ENCODE measurements at places on chromosomes 13 and 19.

DNA sequence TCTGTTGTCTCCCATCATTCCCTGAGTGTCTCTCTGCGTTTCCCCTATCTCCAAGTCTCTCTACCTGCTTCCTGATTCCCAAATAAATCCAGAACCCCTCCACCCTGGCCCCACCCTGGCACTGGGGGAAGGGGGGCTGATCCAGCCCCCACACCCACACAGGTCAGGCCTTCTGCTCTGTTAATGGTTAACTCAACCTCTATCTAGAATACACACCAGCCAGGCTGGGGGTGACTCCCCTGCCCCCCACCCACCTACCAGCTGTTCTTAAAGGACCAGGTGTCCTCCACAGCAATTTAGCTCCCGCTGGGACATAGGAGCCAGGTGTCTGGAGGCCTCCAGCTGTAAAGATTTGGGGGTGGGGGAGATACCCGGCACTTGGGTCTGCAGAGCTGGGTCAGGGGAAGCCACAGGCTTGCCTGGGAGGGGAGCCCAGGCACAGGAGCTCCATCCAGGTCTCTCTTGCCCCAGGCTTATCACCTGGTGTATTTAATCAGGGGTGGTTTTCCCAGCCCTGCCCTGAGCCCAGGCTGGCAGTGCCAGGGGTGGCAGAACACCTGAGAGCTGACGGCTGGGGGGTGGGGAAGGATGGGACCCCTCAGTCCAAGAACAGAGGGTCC, 3.9 kb downstream of the IRF2BP1 start:
- no peak for DNase-seq

DNA sequence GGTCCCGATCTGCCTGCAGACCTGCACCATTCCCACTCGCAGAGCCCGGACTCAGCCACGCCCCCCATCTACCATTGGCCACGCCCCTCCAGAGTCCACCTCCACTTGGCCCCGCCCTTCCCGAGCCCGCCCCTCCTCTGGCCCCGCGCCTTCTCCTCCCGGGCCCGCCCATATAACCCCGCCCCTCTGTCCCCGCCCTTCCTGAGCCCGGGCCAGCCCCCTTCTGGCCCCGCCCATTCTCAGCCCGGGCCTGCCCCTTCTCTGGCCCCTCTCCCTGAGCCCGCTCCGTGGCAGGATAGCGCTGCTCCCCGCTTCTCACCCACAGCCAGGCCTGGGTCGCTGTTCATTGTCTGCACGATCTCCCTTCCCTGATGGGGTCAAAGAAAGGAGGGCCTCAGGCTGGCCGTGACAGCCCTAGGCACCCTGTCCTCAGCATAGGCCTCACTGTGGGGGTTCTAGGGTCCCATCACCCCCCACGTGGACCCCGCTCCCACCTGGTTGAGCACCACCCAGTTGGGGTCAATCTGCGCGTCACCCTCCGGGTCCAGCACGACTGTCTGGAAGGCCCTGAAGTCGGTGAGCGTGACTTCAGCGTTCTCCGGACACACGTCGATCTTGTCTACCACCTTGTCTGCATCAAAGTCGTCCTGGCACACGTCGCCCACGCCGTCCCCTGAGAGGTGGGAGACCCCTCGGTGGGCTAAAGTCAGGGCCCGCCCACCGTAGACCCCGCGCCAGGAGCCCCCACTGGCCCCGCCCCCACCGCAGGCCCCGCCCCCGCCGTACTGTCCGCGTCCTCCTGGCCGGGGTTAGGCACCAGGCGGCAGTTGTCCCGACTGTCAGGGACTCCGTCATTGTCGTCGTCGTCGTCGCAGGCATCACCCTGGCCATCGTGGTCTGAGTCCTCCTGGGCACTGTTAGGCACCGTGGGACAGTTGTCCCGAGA, 5.7 kb downstream of the COMP start:
- DNase-seq: peak; percentile 45

DNA sequence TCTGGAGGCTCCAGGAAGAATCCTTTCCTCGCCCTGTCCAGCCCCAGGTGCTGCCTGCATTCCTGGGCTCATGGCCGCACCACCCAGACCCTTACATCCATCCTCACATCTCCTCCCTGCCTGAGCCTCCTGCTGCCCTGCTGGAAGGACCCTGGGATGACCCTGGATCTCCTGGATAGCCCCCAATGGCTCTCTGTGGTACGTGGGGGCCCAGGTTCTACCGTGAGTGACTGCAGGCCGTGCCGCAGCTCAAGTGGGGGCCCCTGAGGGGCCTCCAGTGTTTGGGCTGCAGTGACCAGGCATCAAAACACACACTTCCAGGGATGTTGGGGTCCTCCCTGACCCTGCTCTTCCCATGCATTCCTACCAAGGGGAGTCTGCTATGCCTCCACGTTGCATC, 8.3 kb upstream of the MCF2L start:
- no peak for DNase-seq

GRCh38 chr19:18932216-18932841, 8.7 kb downstream of the HOMER3 start:
- no peak for DNase-seq

- no peak for DNase-seq
Measured at GRCh38 chr19:11649941-11650340, 52.7 kb downstream of the ZNF627 start.

DNA sequence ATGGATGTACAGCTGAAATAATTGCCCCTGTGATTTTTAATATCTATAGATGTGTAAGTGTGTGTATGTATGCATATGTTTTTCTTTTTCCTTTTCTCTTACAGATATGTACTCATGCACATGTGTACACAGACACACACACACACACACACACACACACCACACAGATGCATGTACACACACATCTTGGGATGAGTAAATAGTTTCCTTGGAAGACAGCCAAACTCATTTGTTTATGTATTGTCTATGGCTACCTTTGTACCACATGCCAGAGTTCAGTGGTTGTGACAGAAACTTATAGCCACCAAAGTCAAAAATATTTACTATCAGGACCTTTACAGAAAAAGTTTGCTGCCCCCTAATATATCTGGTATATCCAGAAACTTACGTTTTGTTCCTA, 192.6 kb downstream of the MAB21L1 start:
- no peak for DNase-seq

DNA sequence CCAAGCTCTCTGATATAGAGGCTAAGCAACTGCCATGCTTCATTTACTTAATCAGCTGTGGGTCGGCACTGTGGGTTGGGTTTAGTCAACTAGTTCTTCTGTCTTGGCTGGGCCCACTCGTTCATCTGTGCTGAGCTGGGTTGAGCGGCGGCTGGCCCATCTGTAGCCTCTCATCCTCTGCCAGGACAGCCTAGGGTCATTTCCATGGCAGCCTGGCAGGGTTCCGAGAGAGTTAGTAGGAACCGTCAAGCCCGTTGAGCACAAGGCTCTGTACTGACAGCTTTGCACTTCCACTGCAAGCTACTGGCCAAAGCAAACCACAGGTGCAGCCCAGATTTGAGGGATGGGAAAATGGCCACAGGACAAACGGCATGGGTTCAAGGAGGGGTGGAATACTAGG, 6.6 kb upstream of the ZNF835 start:
- no peak for DNase-seq

- no peak for DNase-seq
Measured at GRCh38 chr13:51739027-51739764, 64.8 kb downstream of the DHRS12 start.

- no peak for DNase-seq
Measured at GRCh38 chr13:44072536-44072935, 192.8 kb downstream of the LACC1 start.

- DNase-seq: no peak
Measured at GRCh38 chr19:48967346-48968178, 2.5 kb downstream of the FTL start.

DNA sequence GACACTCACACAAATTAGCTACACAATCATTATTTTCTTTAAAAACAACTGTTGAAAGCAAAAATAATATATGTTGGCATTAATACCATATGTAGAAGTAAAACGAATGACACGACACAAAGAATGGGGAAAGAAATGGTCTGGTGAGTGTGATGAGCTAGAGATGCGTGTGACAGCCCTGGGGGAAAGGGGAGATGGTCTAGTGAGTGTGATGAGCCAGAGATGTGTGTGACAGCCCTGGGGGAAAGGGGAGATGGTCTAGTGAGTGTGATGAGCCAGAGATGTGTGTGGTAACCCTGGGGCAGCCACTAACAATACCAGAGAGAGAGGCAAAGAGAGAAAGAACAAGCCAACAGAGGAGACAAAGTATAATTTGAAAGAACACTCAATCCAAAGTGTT, 22.3 kb upstream of the LAMP1 start:
- DNase-seq: no peak

GRCh38 chr13:44908266-44908665, 81.0 kb downstream of the NUFIP1 start:
- no peak for DNase-seq

DNA sequence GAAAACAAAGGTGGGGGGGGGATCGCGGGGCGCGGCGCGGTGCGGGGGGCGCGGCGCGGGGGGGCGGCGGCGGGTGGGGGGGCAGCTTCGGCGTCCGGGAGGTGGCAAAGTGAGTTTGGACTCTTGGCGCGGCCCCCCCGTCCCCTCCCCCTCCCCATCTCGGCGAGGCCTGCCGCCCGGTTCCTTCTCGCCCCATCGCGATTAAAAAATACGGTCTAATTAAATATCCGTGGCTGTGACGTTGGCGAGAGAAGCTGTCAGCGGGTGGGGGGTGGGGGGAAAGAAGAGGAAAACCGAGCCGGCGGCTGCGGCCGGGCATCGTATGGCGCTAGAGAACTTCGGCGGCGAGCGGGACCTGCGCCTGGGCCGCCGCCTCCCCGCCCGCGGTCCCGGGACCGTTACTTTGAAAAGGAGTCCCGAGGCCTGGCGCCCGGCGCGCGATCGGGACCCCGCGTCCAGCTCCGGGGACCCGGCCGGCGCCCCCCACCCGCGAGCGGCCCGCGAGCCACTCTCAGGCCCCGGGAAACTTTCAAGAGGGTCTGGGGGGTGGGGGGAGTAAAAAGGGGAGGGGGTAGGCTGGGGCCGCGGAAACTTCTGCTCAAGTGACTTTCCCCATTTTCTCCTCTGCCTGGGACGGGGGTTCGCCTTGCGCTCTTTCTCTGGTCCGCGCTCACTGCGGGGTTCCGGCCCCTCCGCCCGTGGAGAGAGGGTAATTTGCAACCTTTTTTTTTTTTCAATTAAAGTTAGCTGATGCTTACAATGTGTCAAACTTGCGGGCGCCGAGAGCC, 146.3 kb upstream of the ZNF536 start:
- DNase-seq: no peak

DNA sequence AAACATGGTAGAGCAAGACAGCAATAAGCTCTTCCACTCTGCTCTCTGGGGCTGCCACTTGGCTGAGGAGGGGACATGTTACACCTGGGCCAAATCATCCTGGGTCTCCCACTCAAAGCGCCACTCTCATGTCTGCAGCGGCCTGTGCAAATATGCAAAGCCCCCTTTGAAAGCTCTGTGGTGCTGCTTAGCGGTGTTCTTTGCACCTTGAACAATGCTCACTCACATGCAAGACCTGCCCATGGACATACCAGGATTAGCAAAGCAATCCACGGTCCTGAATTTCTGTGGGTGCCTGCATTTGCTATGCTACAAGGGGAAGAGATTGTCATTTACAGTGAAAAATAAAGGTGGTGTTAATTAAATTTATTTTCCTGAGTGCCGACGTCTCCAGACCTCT, 48.6 kb downstream of the MRPL57 start:
- DNase-seq: no peak

DNA sequence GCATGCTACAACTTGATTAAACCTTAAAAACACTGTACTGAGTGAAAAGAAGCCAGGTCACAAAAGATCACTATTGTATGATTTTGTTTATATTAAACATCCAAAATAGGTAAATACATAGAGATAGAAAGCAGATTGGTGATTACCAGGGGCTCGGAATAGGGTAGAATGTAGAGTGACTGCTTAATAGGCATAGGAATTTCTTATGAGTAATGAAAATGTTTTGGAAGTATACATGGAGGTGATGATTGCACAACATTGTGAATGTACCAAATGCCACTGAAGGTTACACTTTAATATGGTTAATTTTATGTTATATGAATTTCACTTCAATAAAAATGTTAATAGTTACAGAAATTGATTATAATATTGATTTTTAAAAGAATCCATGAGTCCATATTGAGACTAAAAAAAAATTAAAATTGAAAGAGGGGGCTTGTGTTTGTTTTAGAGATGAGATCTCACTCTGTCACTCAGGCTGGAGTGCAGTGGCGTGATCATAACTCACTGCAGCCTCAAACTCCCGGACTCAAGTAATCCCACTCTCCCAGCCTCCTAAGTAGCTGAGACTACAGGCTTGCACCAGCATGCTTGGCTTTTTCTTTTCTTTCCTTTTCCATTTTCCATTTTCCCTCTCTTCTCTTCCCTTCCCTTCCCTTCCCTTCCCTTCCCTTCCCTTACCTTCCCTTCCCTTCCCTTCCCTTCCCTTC, 85.1 kb downstream of the FNDC3A start:
- DNase-seq: no peak

- no peak for DNase-seq
Measured at GRCh38 chr13:106561551-106562170, 6.3 kb downstream of the ARGLU1 start.

DNA sequence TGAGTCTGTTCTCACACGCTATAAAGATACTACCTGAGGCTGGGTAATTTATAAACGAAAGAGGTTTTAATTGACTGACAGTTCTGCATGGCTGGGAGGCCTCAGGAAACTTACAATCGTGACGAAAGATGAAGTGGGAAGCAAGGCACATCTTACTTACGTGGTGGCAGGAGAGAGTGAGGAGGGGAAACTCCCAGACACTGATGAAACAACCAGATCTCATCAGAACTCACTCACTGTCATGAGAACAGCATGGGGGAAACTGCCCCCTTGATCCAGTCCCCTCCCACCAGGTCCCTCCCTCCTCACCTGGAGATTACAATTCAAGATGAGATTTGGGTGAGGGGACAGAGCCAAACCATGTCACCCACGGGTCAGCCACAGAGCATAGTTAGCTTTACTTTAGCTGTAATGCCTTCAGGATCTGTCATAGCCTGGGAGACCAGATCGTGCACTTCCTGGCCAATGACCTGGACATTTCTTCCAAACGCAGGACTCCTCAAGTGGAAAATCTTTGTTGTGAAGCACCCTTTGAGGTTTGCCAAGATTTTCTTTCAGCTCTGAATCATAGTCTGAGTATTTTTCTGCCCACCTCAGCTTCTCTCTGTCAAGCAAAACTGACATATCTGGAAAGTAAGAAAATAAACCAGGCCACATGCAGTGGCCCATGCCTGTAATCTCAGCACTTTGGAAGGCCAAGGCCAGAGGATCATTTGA, 25.2 kb upstream of the HIF3A start:
- DNase-seq: no peak

GRCh38 chr19:42090672-42091071, 14.7 kb downstream of the ZNF574 start:
- no peak for DNase-seq

- no peak for DNase-seq
Measured at GRCh38 chr13:50422181-50423148, 407.2 kb downstream of the KCNRG start.

- no peak for DNase-seq
Measured at GRCh38 chr13:62781866-62782265, 1366.2 kb upstream of the PCDH20 start.

DNA sequence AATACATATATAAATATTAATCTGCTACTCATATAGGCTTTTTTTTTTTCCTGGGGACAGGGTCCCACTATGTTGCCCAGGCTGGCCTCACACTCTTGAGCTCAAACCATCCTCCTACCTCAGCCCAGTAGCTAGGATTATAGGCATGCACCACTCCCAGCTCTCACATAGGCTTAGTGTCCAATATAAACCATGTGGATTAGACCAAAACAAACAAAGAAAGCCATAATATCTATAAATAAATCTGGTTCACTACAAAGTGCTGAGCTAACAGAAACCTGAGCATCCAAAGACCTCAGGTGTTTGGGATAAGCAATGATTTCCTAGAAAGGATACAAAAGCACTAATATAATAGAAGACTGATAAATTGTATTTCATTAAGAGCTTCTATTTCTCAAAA, 26.0 kb downstream of the TBC1D4 start:
- DNase-seq: no peak

GRCh38 chr13:41827507-41828213, 133.2 kb downstream of the VWA8 start:
- DNase-seq: no peak
